ENCODE measurements at places on chromosomes 12 and 14. TPM values are rescaled to one million over a fixed set of nuclear protein-coding genes. Genes with fewer than 3 reads are reported as not detected.

DNA sequence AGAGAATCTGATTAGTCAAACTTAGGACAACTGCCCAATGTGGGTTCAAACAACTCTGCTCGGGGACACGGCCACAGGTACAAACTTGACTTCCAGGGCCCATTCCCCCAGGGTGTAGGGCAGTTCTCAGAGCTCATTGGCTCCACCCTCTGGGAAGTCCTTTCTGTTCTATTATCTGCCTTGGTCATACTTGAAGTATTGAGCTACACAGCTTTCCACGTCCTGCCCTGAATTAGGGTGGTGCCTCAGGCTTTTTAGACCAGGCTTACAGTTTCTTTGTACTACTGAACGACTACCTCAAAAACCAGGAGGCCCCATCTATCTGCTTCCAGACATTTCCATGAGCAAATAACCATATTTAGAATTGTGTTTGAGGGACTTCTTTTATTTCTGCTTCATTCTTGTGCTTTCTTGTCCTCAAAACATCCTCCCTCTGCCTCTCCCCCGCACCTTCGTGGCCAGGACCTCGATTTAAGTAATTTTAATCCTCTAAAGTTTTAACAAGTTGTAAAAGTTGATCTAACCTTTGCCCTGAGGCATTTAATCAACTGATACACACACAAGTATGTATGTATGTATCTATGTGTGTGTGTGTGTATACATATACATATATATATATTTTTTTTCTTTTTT is 281.7 kb upstream of the AMIGO2 start:
- peak; percentile 23 for DNase-seq

GRCh38 chr12:12190087-12190809 is 76.6 kb downstream of the LRP6 start:
- DNase-seq = no peak

ACRBP gene
- total RNA-seq = not detected

GRCh38 chr14:94171208-94171607 is 2.9 kb upstream of the PPP4R4 start:
- peak; percentile 55 for DNase-seq

FSCB gene
- not detected for total RNA-seq

DNA sequence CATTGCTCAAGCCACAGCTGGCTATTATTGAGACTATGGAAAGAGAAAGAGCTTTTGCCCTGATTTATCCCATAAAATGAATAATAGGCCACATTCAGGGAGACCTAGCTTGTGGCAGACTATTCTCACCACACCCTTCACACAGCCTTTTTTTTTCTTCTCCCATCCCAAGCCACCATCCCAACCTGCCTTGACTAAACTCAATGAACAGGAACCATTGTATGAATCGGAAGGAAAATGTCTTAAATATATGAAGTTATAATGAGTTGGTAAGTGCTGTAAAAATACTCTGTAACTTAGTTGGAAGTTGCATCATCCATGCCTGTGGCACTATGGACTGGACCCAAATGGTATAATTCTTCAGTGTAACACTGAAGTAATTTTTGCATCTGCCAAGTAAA is 338.4 kb downstream of the RAD51B start:
- DNase-seq = no peak

DNA sequence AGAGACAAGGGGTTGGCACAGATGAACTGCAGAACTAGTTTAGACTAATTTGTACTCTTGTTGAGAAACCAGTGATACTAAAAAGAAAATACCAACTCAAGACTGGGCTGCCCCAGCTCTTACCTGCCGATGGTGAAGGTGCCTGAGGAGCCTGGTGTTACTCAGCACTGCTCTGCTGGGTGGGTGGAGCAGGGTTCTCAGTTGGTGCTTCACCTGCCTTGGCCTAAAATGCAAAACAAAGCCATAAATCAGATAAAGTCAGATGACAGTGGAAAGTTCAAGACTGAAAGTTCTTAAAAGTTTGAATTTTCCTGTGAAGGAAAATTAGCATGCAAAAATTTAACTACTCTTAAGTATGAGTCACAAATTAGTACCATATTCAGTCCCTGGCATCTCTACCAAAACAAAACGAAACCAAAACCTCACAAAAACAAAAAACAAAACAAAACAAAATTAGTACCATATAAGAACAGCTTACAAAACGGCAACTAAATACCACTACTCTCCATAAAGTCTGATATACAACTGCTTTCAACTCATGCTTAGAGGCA is 21.9 kb downstream of the YBX3 start:
- no peak for DNase-seq

DNA sequence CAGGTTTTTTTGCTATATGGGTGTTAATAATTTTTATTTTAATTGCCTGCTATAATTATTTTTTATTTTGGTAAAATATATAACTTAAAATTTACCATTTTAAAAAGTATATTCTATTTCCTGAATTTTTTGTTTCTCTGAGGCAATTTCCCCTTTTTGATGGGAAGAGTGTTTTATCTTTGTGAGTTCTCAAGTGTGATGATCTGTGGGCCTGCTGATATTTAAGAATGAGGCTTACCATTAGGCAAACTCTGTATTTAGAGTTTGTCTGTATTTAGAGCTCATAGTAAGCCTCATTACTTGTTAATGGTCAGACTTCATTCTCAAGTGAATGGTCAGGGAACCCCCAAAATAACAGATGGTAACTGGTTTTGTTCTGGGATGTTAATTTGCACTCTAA is 48.0 kb downstream of the WNK1 start:
- no peak for DNase-seq

DNA sequence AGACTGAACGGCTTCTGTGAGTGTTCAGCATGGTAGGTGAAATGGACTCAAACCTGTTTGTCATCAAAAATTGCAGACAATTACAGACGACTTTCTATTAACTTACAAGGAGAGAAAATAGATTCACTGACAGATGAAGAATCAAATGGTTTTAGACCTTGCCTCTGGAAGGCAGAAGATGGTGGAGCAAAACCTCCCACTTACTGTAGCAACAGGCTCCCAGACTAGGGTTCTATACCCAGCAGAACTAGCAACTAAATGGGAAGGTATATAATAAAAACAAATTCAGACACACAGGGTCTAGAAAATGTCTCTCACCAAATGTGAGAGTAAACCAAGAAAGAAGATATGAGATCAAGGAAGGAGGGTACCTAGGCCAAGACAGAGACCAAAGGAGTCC is 36.8 kb downstream of the RNF34 start:
- no peak for DNase-seq

DNA sequence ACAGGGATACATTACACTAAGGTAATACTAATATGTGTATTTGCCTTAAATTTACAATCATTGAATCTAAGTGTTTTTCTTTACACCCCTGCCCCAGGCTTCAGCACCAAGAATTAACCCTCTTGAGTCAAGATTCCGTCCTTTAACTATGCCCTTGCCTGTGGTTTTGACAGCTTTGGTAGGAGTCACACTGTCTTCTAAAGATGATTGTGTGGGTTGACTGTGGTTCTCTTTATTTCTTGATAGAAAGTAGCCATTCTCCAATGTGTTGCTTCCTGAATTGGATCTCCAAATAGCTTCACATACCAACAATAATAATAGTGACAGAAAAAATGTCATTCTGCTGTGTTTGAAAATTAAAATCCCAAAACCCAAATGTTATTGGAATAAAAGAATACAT is 3.6 kb downstream of the CLEC7A start:
- DNase-seq = no peak

- DNase-seq = peak; percentile 75
These were observed 43.6 kb upstream of the ANO2 start for GRCh38 chr12:5988659-5989116.

- DNase-seq = no peak
These were observed 977.7 kb upstream of the SEL1L start for GRCh38 chr14:82511399-82511798.

- DNase-seq = no peak
These were observed 169.6 kb upstream of the FRMD6 start for GRCh38 chr14:51482102-51482501.

BAZ1A gene
- total RNA-seq = 9.1 TPM

DNA sequence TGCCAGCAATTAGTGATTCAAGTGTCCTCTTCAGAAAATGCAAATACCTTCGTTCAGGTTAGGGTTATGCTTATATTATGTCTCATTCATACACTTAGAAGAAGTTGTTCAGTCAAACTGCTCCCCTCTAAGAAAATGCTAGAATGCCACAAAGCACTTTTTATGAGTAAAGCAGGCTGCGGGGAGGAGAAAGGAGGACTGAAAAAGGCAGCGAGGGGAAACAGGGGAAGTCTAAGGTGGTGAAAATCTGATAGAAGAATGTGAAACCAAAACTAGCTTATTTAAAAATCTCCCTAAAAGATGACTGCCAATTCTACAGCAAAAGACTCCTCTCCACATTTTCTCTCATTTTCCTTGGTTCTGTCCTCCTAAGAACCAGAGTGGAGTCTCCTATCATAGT is 70.1 kb downstream of the PRKD1 start:
- DNase-seq = no peak

CCDC38 gene
- total RNA-seq = not detected

DNA sequence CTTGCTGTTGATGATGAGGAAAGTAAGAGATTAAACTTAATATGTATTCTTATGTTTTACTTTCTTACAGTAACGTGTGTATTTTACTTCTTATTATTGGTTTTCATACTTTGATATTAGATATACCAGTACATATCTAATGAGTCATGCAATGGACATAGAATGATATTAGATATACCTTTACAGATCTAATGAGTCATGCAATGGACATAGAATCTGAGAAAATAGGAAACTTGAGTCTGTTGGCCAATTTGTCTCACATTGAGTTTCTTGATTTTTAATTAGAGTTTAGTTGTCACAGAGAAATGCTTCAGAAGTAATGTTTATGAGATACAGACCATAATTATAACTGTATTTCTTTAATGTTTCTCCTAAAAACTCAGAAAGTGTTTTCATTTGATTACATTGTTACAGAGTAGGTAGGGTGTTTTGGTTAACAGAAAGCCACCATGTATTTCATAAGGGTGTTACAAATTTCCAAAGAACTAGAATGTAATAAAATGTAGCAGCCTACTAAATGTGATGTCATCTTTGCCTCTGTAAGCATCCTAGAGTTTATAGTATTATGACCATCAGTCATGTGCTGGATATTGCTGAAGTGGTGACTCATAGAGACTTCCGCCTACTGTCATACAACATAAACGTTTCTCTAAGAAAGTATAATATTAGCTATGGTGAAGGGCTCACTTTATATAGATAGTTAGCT is 3.0 kb downstream of the GAS2L3 start:
- DNase-seq = no peak

GRCh38 chr14:76040704-76041103 is 55.1 kb downstream of the IFT43 start:
- DNase-seq = no peak

- peak; percentile 42 for DNase-seq
These were observed 111.9 kb downstream of the LRRK2 start for GRCh38 chr12:40336573-40337199.

GRCh38 chr12:110266980-110267620 is 13.9 kb upstream of the ATP2A2 start:
- DNase-seq = no peak

DNA sequence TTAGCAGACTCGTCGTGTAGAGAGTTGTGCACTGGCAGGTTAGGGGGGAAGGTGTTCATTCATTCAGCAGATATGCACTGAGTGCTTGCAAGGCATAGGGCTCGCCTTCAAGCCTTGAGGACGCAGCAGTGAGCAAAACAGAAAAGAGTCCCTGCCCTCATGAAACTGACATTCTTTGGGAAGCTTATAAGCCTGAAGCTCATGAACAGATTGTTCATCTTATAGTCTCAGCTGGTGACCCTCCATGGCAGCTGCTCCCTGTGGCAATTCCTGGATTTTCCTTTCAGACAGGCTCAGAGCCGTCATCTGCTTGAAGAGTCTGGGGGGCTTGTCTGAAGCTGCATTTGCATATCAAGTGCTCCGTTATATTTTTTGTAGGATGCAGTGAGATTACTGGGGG is 148.4 kb downstream of the PRKCH start:
- DNase-seq = no peak

TMTC1 gene
- not detected for total RNA-seq

RHEBL1 gene
- 3.5 TPM for total RNA-seq

DNA sequence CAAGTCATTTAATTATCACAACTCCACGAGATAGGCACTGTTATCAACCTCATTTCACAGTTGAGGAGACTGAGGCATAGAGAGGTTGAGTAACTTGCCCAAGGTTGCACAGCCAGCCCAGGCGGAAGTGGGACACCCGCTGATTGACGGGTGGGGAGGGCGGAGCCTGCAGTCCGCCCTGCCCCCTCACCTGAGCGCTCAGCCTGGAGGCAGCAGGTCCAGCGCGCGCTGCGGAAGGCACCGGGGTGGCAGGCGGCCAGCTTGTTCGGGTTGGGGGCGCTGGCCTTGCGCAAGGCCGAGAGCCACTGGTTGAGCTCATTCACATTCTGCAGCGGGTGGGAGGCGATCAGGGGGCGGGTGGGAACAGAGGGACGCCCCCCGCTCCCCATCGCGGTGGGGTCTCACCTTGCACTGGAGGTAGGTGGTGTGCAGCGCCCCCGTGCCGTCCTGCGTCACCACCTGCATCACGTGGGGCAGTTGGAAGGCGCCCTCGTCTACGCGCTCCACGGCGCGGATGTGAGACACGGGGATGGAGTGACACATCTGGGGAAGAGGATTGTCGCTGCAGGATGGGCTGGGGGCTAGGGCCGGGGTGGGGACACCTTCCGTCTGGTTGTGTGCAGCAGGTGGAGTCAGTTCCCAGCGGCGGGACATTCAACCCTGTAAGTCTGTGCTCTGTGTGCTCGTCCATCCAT is 31.7 kb downstream of the RASAL1 start:
- DNase-seq = peak; percentile 39

DNA sequence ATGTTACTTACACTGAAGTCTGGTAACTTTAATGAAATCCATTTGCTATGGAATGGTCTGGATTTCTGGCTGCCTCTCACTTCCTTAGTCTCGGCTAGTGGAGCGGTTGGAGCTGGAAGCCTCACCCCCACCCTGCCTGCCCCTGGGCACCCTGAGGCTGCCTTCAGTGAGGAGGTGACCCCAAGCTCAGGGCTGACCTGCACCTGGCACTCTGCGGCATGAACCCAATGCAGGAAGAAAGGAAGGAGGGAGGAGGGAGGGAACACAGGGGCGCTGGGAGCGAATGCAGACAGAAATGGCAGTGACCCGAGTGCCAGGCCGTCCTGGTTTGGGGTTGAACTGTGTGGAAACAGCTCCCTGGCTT is 353.1 kb downstream of the TMEM121 start:
- DNase-seq = no peak

SLC38A6 gene
- total RNA-seq = 43.1 TPM

- peak; percentile 25 for DNase-seq
These were observed 53.6 kb downstream of the SUSD6 start for GRCh38 chr14:69664865-69665526.

- DNase-seq = no peak
These were observed 59.2 kb upstream of the RTRAF start for GRCh38 chr14:51929910-51930682.

DNA sequence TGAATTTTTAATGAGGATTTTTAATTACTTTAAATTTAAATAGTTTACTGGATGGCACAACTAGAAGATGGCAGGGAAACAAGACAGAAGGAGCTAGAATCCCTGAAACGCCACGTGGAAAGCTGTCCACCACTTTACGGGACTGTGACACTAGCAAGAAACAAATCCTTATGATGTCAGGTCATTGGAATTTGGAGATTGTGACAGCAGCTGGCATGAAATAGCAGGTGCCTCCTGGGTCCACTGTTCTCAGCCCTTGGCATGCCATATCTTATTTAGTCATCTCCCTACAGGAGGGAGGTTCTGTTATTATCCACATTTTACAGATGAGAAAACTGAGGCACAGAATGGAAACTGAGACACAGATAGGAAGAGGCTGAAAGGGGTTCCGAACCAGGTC is 113.8 kb downstream of the BCL11B start:
- DNase-seq = no peak

- DNase-seq = no peak
These were observed 314 bp upstream of the HOTAIR start for GRCh38 chr12:53975064-53975471.

- no peak for DNase-seq
These were observed 56.9 kb downstream of the BICD1 start for GRCh38 chr12:32163596-32163995.

WNT5B gene
- 8.0 TPM for total RNA-seq
